ENCODE measurements at places on chromosomes 6 and 20. TPM values are rescaled to one million over a fixed set of nuclear protein-coding genes. Genes with fewer than 3 reads are reported as not detected.

DNA sequence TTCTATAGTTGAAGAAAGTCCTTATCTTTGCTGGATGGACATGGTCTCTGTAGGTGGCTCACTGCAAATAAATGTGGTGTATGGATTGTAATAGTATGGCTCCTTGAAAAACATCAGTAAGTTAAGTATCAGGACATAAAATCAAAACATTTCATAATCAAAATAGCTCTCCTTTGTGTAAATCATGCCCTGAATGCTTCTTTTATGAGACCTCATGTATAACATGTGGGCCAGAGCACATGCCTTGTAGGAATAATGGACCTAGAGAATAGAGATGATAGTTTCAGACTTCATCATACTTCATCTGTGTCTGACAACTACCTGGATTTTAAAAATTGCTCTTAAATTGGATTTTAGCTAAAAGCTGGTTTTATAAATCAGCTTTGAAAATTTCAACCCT, 159.9 kb downstream of the ASCC3 start:
- no peaks in the 10 kb centered on the region for H3K4me1 ChIP-seq
- no peak overlapping the region for H3K27ac ChIP-seq
- no peaks in the 10 kb centered on the region for H3K27me3 ChIP-seq
- H3K4me3 ChIP-seq, result no peak overlapping the region
- DNase-seq, result no peak

Gene GSTA4
- 57.7 TPM for total RNA-seq

DNA sequence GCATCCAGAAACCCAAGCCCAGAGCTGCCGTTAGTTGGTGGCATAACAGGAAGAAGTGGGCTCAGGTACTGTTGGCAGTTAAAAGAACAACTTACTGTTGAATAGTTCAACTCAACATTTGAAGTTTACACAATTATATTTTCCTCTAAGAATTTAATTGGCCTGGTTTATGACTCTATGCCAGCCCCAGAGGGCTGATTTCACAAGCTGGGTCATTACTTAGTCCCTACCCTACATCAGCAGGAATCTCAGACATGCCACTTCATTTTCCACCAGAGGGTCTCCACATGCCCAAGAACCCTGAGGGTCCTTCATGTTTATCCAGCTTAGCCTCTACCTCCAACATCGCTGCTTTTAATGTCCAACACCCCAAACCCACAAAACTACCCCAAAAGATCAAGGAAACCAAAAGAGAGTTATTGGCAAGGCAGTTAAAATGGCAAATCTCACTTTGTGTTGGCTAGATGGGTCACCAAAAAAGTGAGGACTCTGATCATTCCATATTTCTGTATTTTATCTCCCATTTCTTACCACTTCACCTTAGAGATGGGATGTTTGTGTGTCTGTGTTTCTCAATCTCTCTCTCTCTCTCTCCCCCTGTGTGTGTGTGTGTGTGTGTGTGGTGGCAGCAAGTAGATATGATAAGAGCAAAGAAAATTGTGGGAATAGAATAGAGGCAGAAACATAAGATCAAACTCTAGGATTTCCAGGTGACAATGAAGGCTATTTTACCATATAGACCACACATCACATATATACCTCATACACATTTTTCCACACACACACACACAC, 112.5 kb upstream of the TBX18 start:
- H3K4me1 ChIP-seq, result no peaks in the 10 kb centered on the region
- H3K27ac ChIP-seq, result no peak overlapping the region
- no peak for DNase-seq
- no peaks in the 10 kb centered on the region for H3K36me3 ChIP-seq
- H3K27me3 ChIP-seq, result no peaks in the 10 kb centered on the region
- H3K4me3 ChIP-seq, result no peak overlapping the region

- no peaks in the 10 kb centered on the region for H3K27me3 ChIP-seq
- H3K4me1 ChIP-seq, result no peaks in the 10 kb centered on the region
- H3K4me3 ChIP-seq, result no peak overlapping the region
- no peak for DNase-seq
- H3K36me3 ChIP-seq, result no peaks in the 10 kb centered on the region
Observed at GRCh38 chr6:163771180-163771579, 356.7 kb downstream of the QKI start.

GRCh38 chr6:26335631-26336323, 29.2 kb upstream of the BTN3A2 start:
- H3K36me3 ChIP-seq, result no peaks in the 10 kb centered on the region
- H3K4me3 ChIP-seq, result no peak overlapping the region
- H3K27ac ChIP-seq, result no peak overlapping the region
- no peaks in the 10 kb centered on the region for H3K27me3 ChIP-seq

DNA sequence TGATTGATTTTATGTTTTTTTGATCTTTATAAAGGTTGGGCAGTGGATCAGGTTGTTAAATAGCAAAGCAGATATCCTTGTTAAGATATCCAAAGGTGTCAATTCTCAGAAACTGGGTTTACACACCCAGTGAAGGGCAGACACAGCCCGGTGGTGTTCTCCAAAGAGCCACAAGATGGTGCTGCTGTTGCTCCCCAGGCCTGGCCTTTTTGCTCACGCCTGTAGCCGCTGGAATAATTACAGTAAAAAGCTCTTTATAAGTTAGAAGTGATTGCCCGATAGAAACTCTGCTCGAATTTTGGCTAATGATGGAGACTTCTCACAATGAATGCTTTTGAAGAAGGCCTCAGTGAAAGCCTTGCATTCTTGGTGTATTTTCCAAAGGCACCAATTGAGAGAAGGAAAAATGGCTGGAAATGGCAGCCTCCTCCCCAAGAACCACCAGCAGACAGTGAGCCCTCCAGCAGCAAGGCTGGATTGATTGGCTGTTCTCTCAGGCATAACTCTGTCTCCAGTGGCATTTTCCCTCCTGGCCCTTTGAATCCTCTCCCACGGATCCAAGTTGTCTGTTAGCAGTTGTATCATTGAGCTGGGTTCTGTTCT, 120.5 kb upstream of the CHD6 start:
- H3K27ac ChIP-seq, result no peak overlapping the region
- no peaks in the 10 kb centered on the region for H3K4me1 ChIP-seq
- H3K27me3 ChIP-seq, result no peaks in the 10 kb centered on the region

Data from vagina (tissue), 2 donors.